Body of pancreas (tissue), 4 donors: ENCODE measurements at places on chromosomes 11 and 22. TPM values are rescaled to one million over a fixed set of nuclear protein-coding genes. Genes with fewer than 3 reads are reported as not detected.

- peak within 1 kb of the TSS; percentile 61 for H3K4me3 ChIP-seq
- DNase-seq, result peak; percentile 94
- peak within 1 kb of the TSS; percentile 96 for H3K27ac ChIP-seq
- no peaks in the 10 kb centered on the region for H3K27me3 ChIP-seq
Observed at GRCh38 chr11:68038718-68039525, at the start of gene TCIRG1. Gene TCIRG1, plus strand, starts transcription at chr11:68039025. Its CDS starts 2,247 bp downstream, at chr11:68041272.

DNA sequence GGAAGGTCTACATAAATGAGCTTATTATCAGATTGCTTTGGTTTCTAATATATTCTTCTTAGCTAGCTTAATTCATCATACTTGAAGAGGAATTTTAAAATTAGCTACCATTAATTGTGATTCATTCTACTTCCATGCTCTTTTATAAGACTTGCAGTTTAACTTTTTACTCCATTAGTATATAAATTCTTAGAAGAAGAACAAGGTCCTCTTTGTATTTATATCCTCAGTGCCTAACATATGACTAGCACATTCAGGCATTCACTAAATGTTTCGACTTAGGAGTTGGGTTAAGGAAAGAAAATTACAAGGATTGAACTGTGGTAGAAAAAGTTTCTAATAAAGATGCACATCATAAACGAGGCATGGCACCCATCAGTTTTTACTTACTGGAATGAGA, 1135.5 kb downstream of the JRKL start:
- no peaks in the 10 kb centered on the region for H3K4me1 ChIP-seq
- no peaks in the 10 kb centered on the region for H3K36me3 ChIP-seq
- DNase-seq, result no peak
- H3K27me3 ChIP-seq, result no peaks in the 10 kb centered on the region
- no peak overlapping the region for H3K4me3 ChIP-seq

Gene HTR3A
- 1.0 TPM for total RNA-seq

Gene NCF4
- 5.9 TPM for total RNA-seq

- no peaks in the 10 kb centered on the region for H3K36me3 ChIP-seq
- peaks cover 9% of the 10 kb centered on the region for H3K27me3 ChIP-seq
- H3K4me3 ChIP-seq, result no peak overlapping the region
- no peak for DNase-seq
- H3K27ac ChIP-seq, result no peak overlapping the region
Observed at GRCh38 chr11:13965337-13965736, 2.8 kb downstream of the SPON1 start.
